Activated T-cell treated with anti-CD3 and anti-CD28 coated beads, Interleukin-2, amount 50 U/mL, for 72 hours (primary cell): ENCODE measurements at places on chromosomes 7 and 10. TPM values are rescaled to one million over a fixed set of nuclear protein-coding genes. Genes with fewer than 3 reads are reported as not detected.

- DNase-seq, result no peak
Observed at GRCh38 chr7:46522354-46522906, 601.4 kb upstream of the IGFBP3 start.

DNA sequence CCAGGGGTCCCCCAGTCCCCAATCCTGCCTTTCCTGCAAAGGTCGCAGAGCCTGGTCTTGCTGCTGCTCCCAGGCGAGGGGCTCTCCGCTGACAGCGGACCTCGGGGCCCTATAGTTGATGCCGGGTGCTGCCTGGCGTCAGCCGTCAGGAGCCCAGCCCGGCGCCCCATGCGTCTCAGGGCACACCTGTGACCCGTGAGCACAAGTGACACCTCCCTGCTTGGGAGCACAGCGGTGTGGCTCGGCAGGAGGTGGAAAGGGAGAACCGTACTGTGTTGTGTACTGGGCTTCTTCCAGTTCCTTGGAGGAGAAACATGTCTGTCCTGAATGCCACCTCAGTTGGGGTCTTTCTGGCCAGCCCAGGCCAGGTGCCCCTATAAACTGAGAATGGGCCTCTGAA lies 56.7 kb downstream of the LHPP start:
- DNase-seq, result no peak

GPR141 gene
- not detected for total RNA-seq

DNA sequence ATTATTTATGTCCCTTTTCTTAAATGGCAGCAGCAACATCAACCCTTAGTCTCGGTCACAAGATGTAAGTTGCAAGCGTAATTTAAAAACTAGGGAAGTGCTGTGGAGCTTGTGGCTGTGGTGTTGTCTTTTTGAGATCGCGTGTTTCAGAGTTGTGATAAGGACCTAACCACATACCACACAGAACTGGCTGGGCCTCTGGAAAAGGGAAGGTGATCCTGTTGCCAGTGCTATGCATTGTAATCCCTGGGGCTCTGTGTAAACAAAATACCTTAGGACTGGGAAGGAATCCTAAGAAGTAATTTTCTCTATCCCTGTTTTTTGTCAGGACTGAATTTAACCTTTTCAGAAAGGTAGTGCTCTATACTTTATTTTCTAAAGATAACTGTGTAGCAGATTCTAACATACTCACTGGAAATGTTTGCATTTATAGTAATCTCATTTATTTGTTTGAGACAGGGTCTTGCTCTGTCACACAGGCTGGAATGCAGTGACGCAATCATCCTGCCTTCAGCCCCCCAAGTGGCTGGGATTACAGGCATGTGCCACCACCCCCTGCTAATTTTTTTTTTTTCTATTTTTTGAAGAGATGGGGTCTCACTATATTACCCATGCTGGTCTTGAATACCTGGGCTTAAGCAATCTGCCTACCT lies 60.4 kb downstream of the INPP5F start:
- DNase-seq, result no peak

- DNase-seq, result no peak
Observed at GRCh38 chr10:104617831-104618230, 23.3 kb upstream of the SORCS3 start.

DNA sequence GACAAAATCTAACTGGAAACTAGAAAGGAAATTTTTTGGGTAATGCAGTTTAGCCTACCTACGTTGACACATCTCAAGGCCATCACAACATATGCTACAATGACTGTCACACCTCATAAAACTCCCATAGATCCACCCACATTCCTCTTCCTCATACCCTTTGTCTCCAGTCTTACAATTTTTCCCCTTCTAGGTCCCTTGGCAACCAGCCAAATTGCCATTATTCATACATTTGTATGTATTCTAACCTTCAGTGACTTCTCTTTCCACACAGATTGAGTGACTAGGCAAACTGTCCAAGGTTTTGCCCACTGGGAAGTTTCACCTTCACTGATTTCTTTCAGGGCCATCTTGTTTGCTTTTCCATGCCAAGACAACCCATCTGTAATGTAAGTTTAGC lies 100.5 kb upstream of the TPK1 start:
- DNase-seq, result no peak

- no peak for DNase-seq
Observed at GRCh38 chr10:130799532-130799931, 512.0 kb downstream of the TCERG1L start.

DNA sequence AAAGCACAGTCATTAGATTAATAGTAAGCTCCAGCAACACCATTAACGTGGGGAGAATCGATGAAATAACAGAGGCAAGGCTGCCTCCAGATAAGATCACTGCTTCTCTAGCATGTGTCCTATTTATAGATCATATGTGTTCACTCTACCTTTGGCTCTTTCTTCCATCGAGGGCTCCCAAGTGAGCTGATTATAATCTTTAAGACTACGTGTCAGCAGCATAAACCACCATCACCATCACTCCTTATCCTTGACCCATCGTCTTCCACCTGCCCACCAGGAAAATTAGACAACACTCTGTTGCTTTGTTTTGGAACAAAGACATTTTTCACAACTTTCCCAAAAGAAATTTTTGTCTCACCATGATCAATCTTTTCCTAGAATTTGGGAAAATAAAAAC lies 71.2 kb upstream of the CARD11 start:
- no peak for DNase-seq

DNA sequence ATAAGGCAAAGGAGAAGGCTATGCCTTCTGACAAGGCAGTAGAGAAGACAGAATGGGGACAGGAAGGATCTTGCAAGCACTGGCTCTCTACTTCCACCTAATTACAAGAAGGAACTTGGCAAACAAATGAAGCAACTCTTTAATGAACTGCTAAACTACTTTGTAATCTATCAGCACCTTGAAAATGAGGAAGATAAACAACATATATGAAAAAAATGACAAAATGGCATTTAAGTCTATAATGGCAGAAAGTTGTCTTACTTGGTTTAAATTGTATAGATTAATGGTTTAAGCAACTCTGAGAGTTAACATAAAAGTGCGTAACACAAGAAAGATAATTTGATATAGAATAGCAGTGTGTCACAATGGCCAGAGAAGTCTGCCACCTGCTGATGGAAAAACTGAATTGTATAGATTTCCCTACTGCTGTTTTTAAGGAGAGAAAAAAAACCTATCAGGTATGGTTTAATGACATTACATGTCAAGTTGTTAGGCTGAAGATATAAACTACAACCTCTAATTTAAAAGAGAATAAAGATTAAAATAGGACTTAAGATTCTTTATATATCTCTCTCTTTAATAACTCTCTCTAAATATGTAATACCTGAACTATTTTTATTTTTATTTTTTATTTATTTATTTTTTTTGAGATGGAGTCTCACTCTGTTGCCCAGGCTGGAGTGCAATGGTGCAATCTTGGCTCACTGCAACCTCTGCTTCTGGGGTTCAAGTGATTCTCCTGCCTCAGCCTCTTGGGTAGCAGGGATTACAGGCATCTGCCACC lies 11.8 kb downstream of the NT5C3A start:
- peak; percentile 19 for DNase-seq

CACNA2D1 gene
- total RNA-seq, result not detected

- no peak for DNase-seq
Observed at GRCh38 chr7:50771120-50772002, 11.3 kb downstream of the GRB10 start.

DNA sequence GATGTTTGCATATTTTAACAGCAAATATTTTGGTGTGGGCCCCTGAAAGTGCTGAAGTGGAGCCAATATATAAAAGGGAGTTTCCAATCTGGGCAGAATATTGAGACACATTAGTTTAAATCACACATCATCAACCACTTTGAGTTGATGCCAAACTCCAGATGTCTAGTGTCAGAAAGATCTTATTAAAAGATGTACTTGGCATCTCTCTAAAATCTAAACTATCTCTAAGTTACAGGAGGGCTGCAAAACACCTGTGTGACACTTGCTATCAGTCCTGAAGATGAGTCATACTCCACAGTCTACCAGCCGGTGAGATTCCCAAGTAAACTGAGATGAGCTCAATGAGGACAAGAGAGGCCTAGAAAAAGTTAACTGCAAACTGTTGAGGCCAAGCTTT lies 11.4 kb downstream of the JAZF1 start:
- DNase-seq, result no peak

- DNase-seq, result no peak
Observed at GRCh38 chr7:20152511-20152910, 64.7 kb downstream of the MACC1 start.

DNA sequence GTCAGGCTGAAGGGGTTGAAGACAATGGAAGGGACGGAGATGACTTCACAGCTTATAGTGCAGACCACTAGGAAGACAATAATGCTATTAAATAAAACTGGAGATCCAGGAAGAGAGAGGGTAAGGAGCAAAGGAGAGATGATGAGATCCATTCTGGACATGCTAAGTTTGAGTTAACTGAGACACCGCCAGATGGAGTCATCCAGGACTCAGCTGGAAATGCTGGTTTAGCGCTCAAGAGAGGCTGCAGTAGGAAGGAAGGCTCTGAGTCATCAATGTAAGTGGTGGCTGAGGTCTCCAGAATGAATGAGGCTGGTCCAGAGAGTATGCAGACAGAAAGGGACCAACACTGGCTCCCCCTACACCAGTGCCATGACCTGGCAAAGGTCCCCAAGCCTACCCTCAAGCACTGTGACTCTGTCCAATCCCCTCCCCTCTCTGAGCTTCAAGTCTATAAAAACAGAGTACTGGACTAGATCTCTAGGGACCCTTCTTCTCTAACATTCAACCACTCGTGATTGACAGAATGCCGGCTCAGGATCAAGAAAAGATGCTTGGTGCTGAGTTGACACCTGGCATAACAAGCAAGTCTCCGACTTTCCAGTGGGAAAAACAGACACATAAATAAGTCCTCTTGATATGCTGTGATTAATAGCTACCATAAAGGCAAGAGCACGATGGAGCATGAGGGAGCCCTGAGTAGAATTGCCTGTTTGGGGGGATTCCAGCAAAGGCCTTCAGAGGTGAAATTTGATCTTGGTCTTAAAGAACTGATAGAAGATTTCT lies 8.9 kb downstream of the GFRA1 start:
- DNase-seq, result no peak

DNA sequence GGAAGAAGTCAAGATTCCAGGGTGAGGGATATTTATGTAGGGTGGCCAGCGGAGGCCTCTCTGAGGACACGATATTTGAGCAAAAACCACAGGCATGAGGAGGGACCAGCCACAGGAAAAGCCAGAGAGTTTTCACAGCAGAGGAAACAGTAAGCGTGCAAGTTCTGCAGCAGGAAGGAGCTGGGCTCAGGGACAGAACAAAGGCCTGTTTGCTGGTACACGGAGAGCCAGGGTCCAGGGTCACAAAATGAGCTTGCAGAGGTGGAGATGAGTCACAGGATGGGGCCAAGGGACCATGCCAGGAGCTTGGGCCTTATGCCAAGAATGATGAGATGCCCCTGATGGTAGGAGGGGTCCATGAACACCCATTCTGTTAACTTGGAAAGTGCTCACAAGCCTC lies 283.5 kb downstream of the PLXNA4 start:
- DNase-seq, result no peak

DNA sequence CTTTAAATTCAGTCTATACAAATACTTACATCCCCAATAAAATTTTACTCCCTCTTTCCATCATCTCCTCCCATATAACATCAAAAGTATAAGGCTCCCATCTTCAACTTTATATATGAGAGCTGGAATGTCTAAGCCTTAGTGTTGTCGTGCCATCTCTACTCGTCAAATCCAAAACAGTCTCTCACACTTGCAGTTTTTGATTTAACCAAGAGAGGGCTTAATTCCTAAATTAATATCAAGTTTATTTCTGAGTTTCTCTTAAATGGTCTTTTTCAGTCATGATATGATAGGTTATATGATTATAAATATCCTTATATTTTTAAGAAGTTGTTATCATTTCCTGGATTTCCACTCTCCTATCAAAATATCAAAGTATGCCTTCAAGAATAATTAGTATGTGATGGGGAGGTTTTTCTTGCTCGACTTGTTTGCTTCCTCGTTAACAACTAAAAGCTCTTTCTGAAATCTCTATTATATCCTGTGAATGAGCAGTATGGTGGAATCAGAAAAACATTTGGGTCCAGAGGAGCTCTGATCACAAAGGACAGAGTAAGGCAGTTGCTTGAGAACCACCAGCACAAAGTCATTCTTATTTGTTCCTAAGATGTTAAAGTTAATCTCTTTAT lies 12.5 kb upstream of the LIPK start:
- DNase-seq, result no peak

DNA sequence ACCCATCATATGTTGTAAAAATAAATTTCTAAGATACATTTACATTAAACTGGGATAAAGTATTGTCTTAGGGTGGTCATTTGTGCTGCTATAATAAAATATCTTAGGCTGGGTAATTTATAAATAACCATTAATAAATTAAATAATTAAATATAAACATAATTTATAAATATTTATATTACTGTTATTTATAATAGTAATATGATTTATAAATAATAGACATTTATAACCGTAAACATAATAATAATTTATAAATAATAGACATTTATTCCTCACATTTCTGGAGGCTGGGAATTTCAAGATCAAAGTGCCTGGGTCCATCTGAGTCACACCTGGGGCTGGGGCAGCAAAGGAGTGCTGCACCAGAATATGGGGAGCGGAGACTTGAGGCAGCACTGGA lies 31.1 kb downstream of the ZWINT start:
- DNase-seq, result no peak

DNA sequence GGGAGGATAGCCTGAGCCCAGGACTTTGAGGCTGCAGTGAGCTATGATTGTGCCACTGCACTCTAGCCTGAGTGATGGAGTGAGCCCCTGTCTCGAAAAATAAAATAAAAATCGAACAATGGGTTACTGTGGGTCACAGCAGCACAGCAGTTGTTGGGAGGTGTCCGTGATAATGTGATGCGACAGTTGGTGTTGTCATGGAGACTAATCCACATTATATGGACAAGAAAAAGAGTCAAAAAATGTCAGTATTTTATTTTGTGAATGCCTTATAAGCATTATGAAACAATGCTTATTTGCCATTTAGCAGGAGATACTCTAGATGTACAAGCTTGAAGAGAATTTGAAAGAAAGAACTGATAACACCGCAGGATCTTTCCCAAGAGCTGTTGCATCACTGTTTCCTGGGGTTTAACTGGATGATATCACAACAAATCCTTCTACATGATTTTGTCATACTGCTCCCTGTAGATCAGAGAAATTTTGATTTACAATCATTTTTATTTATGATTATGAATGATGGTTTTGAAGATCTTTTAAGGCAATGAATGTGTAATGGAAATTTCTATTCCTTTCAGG lies 195.4 kb downstream of the BAMBI start:
- no peak for DNase-seq

AGBL3 gene
- 3.8 TPM for total RNA-seq

DNA sequence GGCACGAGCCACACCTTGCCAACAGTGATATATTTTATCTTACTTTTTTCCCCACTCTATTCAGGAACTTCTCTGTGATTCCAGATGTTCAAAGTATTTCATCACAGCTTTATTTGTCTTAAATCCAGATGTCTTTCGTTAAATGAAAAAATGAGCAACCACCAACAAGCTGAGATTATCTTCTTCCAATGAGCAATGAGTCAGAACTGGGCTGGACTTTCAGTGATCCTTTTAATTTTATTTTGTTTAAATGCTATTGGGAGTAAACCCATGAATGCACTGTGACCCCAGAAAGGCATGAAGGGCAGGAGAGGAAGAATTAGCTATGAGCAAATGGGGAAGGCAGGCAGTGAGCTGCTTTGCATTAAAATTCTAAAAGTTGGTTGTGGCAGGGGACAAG lies 77.6 kb upstream of the IMMP2L start:
- no peak for DNase-seq
